ENCODE measurements at places on chromosomes 7 and 10.

DNA sequence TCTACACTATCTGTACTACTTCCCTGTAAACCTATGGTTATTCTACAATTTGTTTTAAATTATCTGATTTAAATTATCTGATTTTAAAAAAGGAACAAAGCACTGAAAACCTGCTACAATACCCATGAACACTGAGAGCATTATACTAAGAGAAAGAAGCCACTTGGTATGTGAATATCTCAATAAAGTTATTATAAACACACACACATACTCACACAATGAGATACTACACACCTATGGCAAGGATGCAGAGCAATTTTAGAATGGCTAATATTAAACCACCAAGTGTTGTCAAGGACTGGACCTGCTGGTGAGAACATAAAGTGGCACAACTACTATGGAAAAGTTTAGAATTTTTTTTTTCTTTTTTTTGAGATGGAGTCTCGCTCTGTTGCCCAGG lies 82.7 kb downstream of the IGF2BP3 start:
- no peak for DNase-seq

DNA sequence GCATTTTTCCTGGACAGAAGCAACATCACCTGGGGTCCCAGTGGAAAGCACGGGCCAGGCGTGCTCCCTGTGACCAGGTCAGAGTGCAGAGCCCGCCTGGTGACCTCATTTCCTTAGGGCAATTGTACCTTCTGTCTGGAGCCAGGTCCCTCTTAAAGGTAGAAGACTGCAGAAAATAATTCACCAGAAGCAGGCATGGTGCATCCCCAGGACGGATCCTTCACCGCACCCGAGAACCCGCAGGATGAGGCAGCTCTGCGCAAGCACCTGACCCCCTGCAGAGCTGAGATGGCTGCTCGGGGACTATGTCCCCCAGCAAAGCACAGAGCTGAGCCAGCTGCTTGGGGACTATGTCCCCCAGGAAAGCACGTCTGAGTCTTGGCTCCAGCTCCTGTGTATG lies 557.6 kb downstream of the PTPRN2 start:
- DNase-seq = no peak

DNA sequence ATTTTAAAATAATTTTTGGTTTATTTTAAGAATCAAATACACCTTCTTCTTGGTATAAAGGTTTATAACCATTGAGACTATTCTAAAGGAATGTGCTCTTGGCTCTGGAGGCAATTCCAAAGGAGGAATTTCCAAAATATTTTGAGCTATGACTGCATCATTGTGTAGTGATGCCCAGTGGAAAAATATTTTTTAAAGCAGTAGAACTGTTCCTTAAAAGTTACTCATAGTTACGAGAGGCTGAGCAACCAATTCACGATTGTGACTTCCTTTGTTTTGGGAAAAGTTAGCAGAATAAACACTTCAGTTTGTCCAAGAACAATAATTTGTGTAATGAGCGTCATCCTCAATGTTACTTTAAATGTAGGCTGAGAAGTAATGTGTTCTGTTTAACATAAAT lies 233.6 kb downstream of the BAMBI start:
- DNase-seq = no peak

DNA sequence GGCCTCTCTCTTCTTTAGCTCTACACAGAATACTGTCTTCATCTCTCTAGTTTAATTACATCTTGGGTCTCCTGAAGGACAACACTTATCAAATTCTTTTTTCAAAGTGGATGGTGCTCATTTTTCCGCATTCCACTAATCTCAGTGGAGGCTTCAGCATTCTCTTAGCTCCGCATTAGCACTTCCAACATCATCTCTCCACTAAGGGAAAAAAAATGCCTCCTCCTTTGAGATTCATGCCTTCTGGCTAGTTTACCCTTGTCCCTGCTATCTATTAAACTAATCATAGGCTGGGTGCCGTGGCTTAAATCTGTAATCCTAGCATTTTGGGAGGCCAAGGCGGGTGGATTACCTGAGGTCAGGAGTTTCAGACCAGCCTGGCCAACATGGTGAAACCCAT lies 9.2 kb downstream of the PPP3CB start:
- DNase-seq = no peak

DNA sequence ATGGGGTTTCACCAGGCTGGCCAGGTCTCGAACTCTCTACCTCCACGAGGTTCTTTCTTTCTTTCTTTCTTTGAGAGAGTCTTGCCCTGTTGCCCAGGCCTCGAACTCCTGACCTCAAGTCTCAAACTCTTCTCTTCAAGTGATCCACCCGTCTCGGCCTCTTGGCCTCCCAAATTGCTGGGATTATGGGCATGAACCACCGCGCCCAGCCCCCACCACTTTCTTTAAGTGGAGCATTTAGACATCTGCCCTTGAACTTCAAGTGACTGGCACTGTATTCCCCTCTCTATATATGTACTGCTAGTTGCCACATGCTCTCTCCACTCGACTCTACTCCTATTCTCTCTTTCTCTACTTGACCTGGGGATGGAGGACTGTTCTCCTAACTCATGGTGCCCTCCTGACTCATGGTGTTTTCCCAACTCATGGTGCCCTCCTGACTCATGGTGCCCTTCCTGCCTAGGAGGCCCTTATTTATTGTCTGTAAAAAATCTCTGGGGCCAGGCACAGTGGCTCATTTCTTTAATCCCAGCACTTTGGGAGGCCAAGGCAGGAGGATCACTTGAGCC lies 19.3 kb upstream of the ACHE start:
- no peak for DNase-seq

Measured in CD4-positive, CD25-positive, alpha-beta regulatory T cell (primary cell).